ENCODE measurements at places on chromosomes 1 and 21.

- no peak for DNase-seq
These were observed 86.4 kb downstream of the PLXNA2 start for GRCh38 chr1:208157769-208158168.

- no peak for DNase-seq
These were observed 416.1 kb downstream of the MRPL39 start for GRCh38 chr21:25191141-25191540.

- no peak for DNase-seq
These were observed 153.7 kb downstream of the PDE4B start for GRCh38 chr1:65946376-65946775.

DNA sequence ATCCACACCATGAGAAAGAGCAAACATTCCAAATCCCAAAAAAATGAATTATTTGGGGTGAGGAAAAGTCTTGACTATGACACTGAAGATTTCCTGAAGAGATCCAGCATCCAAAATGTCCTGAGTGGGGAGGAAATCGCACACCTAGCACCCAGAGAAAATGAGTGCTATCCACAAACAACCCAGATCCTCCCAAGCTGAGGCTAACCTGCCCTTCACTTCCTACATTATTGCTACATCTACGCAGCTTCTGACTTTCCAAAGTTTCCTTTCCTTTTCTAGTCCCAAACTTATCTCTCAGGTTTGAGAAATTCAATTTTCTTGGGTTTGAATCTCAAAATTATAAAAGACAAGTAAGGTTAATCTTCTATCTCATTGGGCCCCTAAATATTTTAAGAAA, 906 bp upstream of the RGS13 start:
- DNase-seq: no peak

DNA sequence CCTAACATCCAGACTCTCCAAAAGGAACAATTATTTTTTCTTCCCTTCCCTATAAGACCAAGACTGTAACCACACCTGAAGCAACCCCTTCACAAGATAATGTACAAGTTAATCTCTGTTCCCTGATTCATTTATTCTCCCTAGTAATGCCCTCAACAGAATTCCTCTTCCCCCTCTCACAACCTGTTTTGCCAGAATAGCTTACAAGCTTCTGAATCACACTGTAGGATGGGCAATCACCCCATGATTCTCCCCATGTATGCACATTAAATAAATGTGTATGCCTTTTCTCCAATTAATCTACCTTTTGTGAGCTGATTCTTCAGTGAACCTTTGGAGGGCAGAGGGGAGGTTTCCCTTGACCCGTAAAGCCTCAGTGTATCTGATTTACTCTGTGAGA, 20.9 kb upstream of the RNF11 start:
- no peak for DNase-seq

GRCh38 chr21:29130270-29130969, at the start of gene MAP3K7CL:
MAP3K7CL (plus strand) TSS chr21:29130644; CDS start chr21:29133345, 2,701 bp downstream.
- DNase-seq: no peak

- no peak for DNase-seq
These were observed 23.8 kb downstream of the EPHA10 start for GRCh38 chr1:37741130-37741529.

DNA sequence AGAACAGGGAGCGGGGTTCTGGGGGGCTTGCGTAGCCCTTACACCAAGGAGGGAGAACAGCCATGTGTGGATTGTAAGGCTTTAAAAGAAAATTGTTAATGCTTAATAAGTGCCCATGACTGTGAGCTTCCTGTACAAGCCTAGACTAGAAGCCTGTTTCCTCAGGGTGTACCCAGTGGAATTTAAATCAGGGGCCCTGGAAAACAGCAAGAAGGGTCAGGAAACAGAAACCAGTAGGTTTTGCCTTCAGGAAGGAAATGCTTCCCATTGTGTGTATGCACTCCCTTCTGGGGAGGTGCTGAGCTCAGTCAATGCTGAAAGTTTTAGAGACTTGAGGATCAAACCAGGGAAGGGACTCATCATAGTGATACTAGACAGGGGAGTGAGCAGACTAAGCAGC, 12.7 kb downstream of the UTP11 start:
- no peak for DNase-seq

DNA sequence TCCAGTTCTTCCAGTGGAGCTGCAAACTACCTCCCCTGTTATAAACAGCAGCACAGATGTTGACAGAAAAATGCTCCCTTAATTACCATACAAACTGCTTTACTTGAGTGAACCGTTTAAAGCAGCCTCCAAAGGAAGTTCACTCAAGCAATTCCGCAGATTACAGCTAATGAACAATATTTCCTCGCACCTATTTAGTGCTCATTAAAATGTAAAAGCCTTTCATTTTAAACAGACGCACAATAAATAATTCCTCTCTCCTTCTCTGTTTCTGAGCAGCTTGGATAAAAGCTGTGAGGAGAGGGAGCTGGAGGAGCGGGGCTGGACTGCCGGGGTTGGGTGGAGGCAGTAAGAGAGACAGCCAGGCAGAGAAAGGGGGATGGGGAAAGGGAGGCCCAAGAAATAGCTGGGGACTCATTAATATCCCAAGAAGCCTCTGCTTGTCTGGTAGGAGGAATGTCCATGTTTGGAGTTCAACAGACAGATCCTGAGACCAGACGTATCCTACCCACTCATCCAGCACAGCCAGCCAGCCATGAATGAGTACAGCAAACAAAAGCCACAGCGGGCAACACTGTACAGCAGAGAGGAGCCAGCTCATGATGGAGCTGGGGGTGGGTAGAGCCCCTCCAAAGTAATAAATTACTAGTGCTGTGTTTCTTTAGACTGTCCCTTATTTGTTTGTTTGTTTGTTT, 227.7 kb downstream of the GPATCH2 start:
- DNase-seq: no peak

Data from NCI-H2081 treated with DMSO at 0.1 percent for 48 hours (cell line).